ENCODE measurements at places on chromosomes 5 and 9.

DNA sequence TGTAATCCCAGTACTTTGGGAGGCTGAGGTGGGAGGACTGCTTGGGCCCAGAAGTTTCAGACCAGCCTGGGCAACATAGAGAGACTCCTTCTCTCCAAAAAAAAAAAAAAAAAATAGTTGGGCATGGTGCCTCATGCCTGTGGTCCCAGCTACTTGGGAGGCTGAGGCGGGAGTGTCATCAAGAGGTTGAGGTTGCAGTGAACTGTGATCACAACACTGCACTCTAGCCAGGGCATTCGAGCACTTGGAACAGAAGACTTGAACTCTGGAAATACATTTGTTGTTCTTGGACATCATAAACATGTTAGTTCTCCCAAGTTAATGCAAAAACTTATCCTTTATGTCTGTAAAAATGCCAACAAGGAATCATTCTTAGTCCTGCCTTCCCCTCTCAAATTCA, 29.6 kb downstream of the EHMT1 start:
- no peak for DNase-seq

GRCh38 chr9:34430843-34431437, 27.4 kb downstream of the FAM219A start:
- peak; percentile 13 for DNase-seq

DNA sequence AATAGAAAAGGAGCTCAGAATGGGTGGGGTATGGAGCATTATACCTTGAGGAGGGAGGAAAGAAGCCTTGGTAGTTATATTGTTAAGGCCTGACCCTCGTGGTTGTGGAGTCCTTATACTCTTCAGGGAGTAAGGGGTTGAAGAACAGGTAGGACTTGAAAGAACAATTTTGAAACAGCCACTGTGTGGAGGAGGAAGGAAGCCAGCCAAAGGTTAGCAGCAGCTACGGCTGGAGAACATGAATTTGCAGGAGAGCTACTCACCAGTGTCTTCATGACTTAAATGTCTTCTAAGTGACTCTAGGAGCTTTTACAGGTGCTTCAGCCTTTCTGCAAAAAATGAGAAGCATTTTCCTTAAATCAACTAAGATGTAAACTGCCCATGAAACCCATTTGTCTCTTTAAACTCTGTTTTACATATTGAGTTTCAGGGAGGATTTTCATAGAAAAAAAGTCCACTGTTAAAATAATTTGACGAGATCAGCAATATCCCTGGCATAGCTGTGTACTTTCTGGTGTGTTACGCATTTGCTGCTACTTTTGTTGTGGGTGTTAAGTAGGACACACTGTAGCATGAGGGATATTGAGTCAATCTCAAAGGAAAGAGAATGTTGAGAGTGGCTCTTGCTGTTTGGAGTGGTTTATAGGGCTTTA, 110.6 kb upstream of the ELL2 start:
- no peak for DNase-seq

DNA sequence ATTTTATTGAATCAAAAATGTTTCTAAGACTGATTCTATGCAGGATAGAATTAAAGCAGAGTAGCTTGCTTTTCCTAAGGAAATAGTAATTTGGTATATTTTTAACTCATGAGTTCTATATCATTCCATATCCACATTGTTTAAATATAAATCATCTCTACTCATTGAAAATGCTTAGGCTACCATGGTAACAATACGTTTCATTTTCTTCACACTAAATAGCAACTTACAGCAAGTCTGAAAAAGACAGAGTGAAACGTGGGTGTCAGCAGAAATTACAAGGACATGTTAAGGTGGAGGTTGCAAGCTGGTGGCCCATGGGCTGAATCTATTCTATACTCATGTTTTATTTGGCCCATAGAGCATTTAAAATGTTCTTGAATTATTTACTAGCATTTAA, 487.9 kb downstream of the ARHGEF28 start:
- no peak for DNase-seq

DNA sequence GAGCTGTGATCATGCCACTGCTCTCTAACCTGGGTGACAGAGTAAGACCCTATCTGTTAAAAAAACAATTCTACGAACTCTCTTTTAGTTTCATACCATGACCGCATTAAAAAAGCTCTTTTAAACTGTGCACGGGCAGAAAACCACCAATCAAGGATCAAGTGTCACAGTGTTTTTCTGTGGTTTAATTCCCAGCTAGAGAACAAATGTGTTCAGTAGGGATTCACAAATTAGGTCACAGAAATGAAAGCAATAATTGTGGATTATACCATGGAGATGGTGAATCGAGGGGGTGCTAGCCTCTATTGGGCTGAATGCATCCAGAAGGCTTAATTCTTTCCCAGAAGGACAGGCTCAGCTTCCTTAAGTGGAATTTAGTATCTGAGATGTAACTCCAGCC, 79.1 kb downstream of the ATG10 start:
- DNase-seq: no peak

All from HCT116 (cell line).